ENCODE measurements at places on chromosomes 3 and 15.

DNA sequence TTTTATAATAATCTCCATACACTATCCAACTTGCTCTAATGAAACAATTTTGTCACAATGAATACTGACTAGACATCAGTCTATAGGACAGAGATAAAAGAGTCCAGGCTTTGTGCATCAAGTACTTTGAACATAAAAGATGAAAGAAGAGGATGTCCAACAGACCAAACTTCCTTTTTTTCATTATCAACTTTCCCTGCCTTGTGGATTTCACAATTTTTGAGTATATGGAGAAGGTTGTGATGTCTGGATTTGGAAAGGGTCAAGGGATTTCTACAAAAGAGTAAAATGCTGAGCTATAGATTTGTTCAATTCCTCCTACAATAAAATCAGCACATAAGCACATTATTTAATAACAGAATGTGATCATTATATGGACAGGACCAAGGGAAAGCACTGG, 25.7 kb downstream of the CD47 start:
- no peak for DNase-seq

- no peak for DNase-seq
Measured at GRCh38 chr3:59566481-59566975, 516.7 kb upstream of the CFAP20DC start.

GRCh38 chr3:185995352-185995751, 57.5 kb upstream of the TRA2B start:
- no peak for DNase-seq

DNA sequence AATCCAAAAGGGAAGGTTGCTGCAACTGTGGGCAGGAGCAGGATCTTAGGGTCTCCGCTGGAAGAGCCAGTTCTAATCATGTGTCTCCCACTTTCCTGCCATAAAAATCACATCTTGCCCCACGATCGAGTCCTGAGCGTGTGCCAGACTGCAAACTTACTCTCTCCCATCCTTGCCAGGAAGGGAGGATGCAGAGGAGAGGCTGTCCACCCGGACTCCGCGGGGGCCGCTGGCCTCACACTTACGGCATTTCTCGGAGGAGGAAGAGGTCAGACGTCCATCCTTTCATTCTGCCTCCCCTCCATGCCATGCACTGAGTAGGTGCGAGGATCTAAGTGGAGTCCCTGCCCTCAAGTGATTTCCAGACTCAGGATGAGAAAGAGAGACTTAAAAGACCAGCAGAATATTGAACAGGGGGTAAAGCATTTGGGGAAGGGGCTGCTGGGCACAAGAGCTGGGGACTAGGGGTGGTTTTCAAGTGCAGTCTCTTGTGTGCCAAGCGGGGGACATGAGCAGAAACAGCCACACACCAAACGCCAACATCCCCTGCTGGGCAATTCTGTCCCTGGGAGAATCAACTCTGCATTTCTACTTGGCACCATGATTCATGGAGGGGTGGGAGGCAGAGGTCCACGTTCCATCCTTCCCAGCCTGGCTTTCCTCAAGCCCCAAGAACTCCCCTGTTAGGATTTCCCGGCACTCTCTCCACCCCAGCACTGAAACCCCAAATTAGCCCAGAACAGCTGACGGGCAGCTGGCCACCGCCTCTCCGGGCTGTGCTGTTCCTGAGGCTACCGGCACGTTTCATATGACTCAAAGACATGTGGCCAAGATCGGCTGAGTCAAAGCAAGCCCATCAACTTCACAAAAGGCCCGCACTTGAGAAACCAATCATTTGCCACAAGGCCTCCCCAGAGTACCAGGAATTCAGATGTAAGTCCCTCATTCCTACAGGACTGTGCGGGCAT, 11.6 kb downstream of the OXTR start:
- DNase-seq: no peak

GRCh38 chr3:34159613-34160420, 361.4 kb downstream of the PDCD6IP start:
- DNase-seq: no peak

DNA sequence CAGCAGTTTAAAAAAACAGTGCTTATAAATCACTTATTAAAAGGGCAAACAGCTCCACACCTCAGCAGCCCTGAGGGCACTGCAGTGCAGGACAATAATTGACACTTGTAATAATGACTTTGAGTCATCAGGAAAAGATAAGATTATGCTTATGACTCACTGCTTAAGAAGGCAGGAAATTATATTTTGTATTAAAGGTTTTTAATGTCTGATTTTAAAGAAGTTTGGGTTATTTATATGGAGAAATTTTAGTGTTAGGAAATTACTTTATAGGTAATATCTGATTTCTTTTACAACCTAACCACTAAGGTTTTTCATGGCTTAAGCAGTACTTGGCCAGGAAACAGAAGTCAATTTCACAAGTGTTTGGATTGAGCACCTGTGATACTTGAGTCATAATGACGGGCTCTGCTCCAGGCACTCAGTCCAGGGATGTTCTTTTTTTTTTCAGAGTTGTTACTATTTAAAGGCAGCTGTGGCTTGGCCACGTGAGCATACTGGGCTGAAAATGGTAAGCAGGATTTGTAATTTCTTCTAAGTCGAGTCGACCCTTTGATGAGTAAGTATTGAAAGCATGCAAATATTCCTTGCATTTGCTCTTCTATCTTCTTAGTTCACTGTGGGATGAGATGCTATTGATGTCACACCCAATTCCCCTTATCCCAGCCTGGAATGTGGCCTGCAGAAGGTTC, 21.6 kb upstream of the SLC6A20 start:
- peak; percentile 75 for DNase-seq

DNA sequence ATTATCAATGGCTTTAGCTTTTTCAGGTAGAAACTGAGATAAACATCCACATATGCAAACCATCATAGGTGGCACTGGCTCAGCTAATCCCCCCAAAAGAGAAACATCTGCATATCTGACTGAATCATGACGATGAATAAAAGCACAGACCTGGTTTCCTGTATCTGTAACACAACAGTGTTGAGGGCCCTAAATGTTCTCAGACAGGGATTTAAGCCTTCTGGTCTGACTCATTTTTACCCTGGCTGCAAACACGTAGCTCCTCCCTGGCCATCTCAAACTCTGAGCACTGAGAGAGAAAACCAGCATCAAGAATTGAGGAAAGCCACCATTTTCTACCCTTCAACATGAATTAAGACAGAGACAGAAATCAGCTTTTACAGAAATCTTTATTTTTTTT, 35.2 kb downstream of the GLB1 start:
- no peak for DNase-seq

- no peak for DNase-seq
Measured at GRCh38 chr3:65587650-65588439, 450.9 kb downstream of the MAGI1 start.

- no peak for DNase-seq
Measured at GRCh38 chr15:48360841-48361240, 29.6 kb downstream of the DUT start.

DNA sequence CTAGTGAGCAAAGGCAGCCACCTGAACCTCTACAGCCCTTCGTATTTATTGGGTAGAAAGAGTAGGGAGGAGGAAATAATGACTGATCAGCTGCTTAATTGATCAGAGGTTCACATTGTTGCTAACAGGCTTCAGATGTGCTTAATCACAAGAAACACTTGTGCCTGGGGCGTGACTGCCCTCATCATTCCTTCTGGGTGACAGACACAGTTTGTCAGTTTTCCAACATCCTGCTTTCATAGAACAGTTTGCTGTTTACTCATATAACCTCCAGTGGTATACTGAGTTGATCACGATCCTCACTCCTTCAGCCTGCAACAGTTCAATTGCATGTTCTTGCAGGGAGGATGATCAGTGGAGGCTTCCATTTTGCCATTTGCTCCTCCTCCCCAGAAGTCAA, 13.6 kb upstream of the CASR start:
- no peak for DNase-seq

DNA sequence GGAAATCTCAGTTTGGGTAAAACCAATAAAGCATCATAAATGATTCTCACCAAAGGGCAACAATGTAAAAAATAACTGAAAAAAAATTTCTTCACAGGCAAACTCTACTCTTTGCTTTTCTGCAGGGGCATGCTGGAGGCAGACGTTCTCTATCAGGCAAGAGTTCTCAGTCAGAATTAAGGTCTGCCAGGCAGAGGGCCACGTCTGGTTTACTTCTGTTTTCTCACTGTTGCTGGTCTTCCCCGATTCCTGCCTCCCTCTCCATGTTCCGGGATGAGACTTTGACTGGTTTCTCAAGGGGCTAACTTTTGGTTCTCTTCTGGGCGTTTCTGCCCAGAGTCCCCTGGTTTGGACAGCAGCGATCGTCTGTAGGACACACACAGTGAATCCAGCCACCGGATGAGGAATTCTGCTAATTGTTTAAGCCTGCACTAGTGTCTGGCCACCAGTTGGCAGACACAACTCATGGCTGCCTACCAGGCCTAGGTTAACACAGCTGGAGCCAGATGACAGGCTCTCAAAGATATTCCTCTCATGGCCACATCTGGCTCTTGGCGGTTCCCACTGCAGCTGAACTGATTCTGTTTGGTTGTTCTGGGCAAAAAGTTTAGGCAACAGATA, 273.1 kb downstream of the FOXP1 start:
- no peak for DNase-seq

DNA sequence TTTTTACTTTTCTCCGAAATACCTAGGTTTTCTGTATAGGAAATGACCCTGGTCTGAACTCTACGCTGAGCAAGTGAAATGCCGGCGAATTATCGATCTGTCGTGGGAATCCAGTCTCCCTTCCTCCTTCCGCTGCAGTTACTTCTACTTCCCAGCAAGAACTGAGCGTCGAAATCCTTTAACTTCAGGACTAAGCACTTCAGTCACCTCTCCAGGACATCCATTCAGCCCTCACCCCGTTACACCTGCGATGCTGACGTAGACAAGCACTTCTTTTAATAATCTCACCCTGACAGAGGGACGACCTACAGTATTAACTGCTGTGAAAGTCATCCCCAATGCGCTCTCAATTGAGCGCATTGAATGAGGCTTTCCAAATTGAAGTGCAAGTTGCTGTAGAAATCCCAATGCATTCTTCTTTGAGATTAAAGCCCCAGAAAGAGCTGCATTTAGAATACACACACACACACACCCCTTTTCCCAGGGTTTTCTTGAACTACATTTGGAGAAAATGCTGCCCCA, 1.3 kb downstream of the TOP2B start:
- DNase-seq: peak; percentile 30

DNA sequence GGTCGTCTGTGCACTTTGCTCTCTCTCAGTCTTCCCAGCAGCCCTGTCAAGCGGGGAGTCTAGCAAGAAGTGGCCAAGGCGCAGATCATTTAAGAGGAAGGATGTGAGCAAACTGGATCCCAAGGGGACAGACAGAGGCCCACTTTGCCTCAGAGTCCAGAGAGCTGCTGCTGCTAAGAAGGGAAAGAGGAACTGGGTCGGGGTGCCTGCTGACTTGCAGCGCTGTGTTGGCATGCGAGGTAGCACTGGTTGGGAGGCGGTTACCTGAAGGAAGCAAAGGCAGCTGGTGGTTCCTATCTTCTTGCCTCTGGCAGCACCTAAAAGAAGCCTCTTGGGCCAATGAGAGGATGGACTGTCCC, 28.1 kb downstream of the SMAD3 start:
- no peak for DNase-seq

GRCh38 chr15:95937128-95937528, 393.4 kb upstream of the NR2F2 start:
- DNase-seq: no peak

GRCh38 chr3:29605845-29606244, 325.0 kb downstream of the RBMS3 start:
- DNase-seq: no peak

DNA sequence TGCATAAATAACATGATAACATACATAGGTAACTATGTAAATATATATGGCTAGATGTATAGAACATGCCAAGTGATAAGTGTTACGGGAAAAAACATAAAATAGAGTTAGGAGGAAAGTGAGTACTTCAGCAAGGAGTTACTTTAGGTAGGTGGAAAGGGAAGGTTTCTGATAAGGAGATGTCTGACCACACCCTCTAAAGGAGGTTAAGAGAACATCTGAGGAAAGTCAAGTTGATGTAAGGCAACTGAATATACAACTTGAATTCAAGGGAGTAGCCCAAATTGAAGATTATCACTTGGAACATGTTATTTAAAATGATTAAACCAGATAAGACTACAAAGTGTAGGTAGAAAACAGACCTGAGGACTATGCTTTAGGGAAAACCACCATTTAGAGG, 13.8 kb downstream of the PIERCE2 start:
- DNase-seq: no peak

- no peak for DNase-seq
Measured at GRCh38 chr15:73949496-73949895, 23.2 kb downstream of the LOXL1 start.

DNA sequence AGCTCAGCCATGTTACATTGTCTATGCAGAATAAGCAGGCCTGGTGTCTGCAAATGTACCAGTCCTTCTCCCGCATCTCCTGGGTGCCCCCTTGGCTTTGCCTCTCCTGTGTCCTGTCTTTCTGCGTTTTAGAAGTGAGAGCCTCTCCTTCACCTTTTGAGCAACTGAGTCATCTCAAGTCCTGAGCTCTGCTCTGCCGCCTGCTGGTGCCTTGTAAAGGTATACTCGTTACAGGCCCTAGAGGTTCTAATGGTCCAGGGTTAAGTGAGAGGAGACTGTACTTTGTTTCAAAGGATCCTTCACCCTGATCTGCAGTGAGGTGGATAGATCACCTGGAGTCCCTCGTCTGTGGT, 12.6 kb downstream of the GHRL start:
- DNase-seq: no peak

- no peak for DNase-seq
Measured at GRCh38 chr3:94647131-94647530, 584.3 kb downstream of the NSUN3 start.

DNA sequence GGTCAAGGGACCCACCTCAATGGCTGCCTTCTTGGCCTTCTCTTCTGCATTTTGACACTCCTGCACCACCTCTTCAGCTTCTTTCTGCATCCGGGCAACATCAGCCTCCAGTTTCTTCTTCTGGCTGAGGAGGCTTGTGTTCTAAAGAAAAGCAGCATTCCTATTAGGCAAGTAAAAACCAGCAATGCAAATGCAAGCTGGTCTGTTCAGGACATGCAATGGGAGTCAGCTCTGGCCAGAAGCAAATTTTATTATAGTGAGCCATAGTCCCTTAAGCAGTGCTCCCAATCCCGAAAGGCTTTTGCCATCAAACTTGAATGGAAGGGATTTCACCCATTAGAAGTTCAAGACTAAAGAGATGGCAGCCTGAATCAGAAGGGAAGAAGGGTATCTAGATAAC, 97.7 kb downstream of the HHLA2 start:
- no peak for DNase-seq

GRCh38 chr15:34973512-34973911, 4.0 kb upstream of the AQR start:
- no peak for DNase-seq

GRCh38 chr3:166556955-166557354, 719.7 kb upstream of the BCHE start:
- DNase-seq: no peak

GRCh38 chr3:184778426-184779332, 33.3 kb upstream of the VPS8 start:
- no peak for DNase-seq

GRCh38 chr15:83107841-83108181, 366 bp downstream of the TM6SF1 start:
- DNase-seq: no peak
